Activated CD8-positive, alpha-beta memory T cell treated with anti-CD3 and anti-CD28 coated beads for 1 hour (primary cell): ENCODE measurements at places on chromosomes 1 and 21.
A peak's percentile ranks its signal among the peaks of the same experiment; 100 is the strongest.

- DNase-seq = no peak
Measured at GRCh38 chr1:178630417-178630816, 94.6 kb upstream of the RALGPS2 start.

GRCh38 chr21:31145274-31145673 is 107.0 kb upstream of the KRTAP19-8 start:
- DNase-seq = no peak

- no peak for DNase-seq
Measured at GRCh38 chr1:197696372-197696771, 78.9 kb downstream of the DENND1B start.

DNA sequence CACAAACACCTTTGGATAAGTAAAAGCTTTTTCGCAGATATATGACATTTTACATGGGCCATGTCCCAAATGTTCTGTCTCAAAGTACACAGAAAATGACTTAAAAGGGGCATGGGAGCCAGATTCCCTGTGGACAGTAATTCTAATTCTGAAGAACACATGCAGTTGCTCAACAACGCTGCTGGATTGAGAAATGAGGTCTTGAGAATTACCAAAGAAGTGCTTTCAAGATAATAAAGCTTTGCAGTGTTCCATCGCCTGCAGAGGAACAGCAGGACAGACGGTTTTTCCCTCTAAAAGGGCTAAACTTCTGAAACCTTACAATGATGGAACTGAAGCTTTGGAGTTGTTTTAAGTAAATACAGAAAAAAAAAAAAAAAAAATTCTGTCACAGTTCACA is 55.3 kb upstream of the HSPA13 start:
- DNase-seq = no peak

GRCh38 chr21:32411350-32412161 is 950 bp upstream of the EVA1C start:
- no peak for DNase-seq

DNA sequence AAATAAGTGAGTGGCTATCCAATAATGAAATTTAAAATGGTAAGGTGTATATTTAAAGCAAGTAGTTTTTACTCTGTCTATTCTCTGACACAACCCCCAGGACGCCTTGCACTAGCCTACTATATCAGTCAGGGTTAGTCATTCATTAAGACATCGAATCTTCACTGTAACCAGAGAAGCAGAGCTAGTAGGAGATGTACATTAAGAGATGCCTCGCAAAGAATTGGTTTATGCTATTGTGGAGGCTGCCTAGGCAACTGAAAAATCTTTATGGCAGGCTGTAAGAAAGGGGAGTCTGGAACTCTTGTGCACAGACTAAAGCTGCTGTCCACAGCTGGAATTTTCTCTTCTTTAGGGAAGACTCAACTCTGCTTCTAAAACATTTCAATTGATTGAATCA is 28.8 kb downstream of the NTNG1 start:
- no peak for DNase-seq

DNA sequence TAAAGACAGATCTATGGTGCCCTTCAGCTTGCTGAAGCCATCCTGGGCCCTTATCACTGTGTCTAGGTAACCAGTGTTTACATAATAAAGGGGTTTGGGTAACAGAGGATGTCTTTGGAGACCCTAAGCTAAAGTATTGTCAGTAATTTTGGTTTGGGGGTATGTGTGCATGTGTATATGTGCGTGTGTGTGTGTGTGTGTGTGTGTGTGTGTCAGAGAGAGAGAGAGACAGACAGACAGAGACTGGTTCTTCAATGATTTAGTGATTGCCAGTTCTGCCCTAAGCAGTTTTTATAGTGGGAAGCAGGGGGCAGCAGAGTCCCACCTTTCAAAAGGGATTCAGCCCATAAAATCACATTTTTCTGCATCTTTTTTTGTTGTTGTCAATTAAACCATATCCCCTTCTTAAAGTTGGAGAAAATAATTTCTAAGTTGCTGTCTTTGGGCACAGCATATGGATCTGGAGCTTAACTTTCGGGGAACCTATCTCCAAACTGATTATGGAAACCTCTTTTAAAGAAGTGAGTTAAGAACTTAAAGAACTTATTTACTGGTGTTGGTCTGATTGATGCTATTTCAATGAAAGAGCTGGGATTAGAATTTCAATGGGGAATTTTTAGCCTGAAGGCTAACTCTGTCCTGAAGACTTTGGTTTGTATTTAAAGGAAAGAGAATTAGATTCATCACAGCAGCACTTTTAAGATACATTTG is 51.1 kb downstream of the ZNF326 start:
- DNase-seq = no peak

- DNase-seq = peak; percentile 8
Measured at GRCh38 chr1:207004931-207005830, 27.4 kb downstream of the C1orf116 start.
